ENCODE measurements at places on chromosomes 4 and X.

DNA sequence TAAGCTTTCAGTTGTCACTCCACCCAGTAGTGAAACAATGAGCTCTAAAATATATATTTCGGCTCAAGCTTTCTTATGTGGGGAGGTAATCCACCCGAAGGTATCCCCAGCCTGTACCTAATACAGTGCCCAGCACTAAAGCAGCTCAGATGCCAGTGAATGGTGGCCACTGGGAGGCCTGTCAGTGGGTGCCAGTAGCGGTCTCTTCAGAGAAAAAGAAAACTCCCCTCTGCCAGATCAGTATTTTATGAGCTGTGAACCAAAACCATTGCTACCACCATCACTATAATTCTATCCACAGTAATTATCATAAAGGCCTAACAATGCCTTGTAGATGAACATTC, 835 bp upstream of the NFKB1 start:
- no peak for DNase-seq

DNA sequence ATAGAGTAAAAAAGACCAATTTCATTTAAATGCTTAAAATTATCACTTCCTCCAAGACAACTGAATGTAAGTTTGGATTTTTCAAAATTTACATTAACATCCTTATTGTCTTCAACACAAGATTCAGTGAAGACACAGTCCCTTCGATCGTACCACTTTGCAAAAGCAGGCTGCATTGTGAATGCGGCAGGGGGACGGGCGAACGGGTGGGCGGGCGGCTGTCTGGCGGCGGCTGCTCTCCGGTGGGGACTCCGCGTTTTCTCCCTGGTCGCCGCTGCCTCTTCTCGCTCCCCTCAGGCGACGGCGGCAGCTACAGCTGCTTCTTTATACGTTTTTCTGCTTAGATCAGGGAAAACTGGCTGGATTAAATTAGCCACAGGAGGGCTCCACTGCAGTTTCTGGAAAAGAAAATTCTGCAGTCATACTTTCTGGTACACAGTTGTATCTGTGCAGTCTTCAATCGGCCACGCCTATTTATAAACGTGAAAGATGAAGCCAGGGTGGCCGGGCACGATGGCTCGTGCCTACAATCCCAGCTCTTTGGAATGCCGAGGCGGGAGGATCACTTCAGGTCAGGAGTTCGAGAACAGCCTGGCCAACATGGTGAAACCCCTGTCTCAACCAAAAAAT, 33.9 kb upstream of the HPF1 start:
- DNase-seq, result peak; percentile 78

DNA sequence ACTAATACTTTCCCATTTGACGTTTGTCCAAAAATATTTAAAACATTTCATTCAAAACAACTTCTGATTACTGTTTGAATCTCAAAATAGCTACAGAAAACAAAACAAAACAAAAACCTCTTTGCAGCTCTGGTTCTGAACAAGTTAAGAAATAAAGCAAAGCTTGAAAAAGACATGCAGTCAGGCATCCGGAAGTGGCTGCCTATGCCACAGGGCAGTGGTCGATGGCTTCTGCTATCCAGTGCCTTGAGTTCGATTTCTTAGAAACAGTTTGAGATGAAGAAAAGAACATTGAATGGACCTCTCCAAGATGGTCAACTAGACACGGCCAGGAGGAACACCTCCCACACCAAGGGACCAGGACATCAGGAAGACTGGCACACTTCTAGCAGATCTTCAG, 125.3 kb downstream of the SCFD2 start:
- DNase-seq, result no peak

DNA sequence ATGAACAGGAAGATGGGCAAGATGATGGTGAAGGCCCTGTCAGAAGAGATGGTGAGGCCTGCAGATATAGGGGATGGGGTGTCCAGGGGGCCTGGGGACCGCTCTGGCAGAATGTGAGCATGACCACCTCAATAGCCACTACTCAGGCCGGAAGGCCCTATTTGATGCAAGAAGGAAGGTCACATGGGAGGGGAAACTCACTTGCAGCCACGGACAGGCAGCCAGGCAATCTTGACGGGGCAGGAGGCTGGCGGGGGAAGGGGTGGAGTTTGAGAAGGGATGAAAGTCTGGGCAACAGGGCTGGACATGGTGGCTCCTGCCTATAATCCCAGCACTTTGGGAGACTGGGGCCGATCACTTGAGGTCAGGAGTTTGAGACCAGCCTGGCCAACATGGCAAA, 8.8 kb downstream of the SASH3 start:
- no peak for DNase-seq

GRCh38 chr4:153520801-153521329, 54.7 kb downstream of the TMEM131L start:
- no peak for DNase-seq

All from amniotic stem cell (primary cell).